ENCODE measurements at places on chromosomes 5 and 9.

GRCh38 chr9:37507566-37508134 lies 21.9 kb downstream of the POLR1E start:
- no peak for DNase-seq

DNA sequence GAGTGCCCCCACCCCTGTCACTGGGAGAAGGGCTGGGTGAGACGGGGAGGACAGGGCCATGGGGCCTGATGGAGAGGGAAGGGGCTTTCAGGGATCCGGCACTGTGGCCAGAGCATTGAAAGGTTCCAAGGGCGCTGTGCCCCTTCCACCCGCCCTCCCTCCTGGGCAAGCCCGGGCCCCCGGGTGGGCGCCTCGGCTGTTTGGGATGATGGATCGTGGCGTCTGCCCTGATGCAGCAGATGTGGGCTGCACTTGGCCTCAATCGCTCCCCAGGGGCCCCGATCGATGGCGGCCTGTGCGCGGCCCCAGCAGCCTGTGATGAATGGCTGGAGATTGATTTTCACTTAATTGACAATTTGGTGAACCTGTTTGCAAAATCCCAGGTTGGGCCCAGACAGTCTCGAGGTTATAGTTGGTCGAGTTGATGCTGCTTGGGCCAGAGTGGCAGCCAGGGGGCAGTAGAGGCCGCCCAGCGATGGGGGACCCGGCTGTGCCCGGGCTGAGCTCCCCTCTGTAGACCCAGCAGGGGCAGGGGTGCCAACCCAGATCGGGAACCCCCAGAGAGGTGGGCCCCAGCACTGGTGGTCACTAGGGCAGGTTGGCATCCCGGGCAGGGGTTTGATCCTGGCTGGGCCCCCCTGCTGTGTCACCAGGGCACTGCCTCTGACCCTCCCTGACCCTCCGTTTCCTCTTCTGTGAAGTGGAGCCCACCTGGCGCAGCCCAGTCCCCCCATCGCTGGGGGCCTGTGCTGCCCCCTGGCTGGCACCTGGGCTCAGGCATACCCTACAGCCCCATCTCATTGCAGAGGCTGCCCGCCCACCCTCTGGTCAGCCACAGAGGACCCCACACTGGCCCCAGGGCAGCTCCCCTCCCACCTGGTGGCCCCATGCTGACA lies 34.7 kb downstream of the LHX3 start:
- DNase-seq = no peak

GRCh38 chr5:175555168-175555785 lies 76.9 kb downstream of the SFXN1 start:
- no peak for DNase-seq

DNA sequence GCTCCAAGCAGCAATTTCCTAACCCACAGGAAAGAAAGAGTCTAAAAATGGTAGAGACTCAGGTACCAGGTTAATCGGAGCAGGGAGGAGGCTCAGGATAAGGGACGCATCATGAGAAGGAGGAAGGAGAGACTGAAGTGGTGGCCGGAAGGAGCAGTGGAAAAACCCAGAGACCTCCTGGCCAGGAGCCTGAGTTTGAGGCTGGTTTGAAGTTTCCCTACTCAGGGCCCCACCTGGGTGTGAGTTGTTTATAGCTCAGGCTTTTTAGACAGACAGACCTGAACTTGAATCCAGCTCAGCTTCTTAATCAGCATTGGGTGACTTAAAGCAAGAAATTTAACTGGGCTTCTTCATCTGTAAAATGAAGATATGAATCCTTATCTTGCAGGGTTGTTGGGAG lies 11.9 kb upstream of the AQP7 start:
- no peak for DNase-seq

- DNase-seq = no peak
These were observed 68.2 kb downstream of the LRSAM1 start for GRCh38 chr9:127519301-127520166.

GRCh38 chr5:55966284-55966683 lies 28.5 kb downstream of the IL6ST start:
- DNase-seq = no peak

- DNase-seq = no peak
These were observed 50.8 kb downstream of the GABBR2 start for GRCh38 chr9:98657897-98658296.

DNA sequence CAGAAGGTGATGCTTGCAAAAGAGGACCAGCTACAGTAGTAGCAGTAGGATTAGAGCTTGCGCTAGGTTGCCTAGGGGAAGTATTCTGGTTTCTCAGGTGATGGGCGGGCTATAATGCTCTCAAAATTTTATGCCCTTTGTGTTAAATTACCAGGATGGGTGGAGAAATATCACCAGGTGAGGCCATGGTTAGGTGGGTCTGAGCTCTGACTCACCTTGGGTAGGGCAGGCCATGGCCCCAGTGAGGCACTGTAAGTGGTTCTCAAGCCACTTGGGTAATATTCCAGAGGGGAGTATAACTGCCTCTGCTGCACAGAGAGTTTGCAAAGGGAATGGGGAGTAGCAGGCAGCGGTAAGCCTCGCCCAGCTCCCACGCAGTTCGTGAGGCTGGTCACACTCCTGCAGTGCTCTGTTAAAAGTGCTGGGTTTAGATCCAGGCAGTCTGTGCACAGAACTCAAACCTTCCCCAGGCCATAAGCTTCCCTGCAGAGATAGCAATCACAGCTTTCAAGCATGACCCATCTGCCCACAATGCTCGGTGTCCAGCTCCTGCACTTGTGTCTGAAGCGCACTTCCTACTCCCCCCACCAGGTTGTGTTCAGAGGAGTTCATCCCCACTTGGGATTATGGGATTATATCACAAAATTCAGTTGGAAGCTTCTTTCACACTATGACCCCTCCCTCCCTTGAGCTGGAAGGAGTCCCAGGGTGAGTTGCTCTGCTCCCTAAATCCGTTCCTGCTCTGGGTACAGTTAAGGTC lies 575.0 kb downstream of the CHSY3 start:
- DNase-seq = no peak

DNA sequence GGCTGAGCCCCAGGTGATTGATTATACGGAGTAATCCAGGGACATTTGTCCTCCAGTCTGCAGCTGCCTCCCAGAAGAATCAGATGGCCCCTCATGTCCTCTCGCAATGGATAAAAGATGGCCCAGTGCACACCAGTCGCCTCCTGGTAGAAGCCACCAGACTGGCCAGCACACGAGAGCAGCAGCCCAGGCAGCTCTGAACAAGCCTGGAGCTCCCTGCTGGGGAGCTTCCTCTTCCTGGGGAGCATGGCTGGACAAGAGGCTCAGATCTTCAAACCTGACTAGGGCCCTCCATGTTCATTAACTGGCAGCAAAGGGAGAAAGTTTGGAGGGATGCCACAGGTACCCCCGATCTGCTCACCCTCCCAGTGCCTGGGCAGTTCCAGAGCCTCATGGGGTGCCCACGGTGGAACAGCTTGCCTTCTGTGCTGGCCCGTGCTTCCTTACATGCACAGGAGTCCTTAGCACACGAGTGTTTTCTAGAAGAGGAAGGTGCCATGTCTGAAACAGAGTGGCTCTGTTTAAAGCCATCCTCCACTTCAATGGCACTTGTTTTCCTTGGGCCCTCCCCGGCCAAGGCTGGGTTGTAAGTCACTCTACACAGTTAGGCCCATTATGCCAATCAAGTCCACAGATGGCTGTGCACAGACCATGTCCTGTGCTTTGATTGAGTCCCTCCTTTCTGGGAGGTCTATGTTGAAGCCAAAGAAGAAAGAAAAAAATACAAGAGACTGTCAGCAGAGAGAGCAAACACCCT lies 75.6 kb downstream of the PRRT1B start:
- no peak for DNase-seq

- DNase-seq = no peak
These were observed 359.1 kb upstream of the ADAMTSL1 start for GRCh38 chr9:18114559-18115475.

DNA sequence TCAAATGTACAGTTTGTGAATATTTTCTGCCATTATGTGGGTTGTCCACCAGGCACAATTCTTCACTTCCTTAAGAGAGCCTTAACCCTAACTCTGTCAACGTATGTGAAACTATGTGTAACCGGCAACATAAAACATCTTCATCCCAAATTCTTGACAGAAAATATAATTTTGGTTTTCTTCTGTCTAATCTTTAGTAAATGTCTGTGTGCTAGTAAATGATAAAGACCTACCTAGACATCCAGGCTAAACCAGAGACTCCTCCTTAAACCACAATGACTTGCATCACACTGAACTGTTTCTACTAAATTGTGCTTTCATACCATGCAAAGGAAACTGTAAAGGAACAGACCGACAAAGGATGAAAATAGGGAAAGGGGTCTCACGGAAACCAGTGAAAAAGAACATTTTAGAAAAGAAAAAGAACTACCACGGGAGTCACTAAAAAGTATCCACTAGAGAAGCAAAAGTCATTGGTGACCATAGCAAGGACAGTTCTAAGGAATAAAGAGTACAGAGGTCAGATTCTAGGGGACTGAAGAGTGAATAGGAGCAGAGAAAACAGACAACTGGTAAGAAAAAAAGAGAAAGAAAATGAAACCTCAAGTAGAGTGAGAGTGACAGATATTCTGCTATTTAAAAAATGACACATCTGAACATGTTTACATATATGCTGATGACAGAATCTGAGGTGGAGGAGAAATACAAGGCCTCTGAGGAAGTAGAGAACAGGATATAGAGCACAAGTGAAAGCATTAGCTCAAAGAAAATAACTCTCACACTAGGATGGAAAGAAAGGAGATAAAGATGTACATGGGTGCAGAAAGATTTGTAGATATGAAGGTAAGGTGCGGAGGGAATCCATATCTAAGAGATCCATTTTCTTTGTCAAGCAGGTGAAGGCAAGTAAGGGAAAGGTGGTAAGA lies 49.4 kb downstream of the FNIP1 start:
- DNase-seq = no peak

DNA sequence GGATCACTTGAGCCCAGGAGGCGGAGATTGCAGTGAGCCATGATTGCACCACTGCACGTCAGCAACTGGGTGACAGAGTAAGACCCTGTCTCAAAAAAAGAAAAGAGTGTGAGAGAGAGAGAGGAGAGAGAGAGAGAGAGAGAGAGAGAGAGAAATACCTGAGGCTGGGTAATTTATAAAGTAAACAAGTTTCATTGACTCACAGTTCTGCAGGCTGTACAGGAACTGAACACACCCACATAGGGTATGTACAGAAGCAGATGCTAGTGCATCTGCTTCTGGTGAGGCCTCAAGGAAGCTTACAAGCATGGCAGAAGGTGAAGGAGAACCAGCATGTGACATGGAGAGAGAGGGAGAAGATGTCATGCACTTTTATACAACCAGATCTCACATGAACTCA lies 46.4 kb upstream of the CHD1 start:
- no peak for DNase-seq

DNA sequence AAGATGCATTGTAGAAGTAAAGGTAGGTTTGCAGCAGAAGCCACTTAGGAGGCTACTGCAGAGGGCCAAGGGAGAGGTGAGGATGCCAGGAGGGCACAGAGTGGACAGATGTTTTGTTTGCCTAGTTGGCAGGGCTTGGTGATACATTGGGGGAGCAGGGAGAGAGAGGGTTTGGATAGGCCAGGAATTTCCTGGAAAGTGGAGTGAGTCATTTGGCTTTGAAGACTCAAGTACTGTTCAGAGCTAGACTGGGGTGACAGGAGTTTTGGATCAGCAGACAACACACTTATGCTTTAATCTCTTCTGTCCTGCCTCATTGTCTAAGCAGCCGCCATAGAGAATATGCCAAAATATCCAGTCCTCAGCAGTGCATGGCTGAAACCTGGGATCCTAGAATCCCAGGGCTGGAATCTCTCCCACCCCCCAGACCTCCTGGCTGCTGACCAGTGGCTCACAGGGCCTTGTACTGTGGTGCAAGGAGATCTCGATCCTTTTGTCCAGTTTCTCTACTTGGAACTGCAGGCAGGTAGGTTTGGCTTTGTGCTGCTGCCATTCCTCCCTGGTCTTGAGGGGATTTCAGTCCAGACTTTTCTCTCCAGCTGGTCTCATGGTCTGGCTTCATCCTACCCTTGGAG lies 11.0 kb downstream of the TMEM268 start:
- no peak for DNase-seq

GRCh38 chr9:124133727-124134126 lies 122.2 kb downstream of the LHX2 start:
- no peak for DNase-seq

GRCh38 chr5:73440262-73440661 lies 8.3 kb downstream of the FOXD1 start:
- no peak for DNase-seq

DNA sequence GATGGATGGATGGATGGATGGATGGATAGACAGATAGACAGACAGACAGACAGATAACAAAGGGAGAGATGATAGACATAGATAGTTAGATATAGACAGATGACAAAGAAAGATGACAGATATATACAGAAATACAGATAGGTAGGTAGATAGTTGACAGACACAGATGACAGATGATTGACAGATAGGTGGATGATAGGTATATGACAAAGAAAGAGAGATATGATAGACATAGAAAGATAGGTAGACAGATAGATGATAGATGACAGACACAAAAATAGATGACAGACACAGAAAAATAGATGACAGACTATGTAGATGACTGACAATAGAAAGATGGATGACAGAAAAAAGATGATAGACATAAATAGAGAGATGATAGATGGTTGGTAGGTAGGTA lies 200.0 kb upstream of the TAS2R1 start:
- DNase-seq = no peak

DNA sequence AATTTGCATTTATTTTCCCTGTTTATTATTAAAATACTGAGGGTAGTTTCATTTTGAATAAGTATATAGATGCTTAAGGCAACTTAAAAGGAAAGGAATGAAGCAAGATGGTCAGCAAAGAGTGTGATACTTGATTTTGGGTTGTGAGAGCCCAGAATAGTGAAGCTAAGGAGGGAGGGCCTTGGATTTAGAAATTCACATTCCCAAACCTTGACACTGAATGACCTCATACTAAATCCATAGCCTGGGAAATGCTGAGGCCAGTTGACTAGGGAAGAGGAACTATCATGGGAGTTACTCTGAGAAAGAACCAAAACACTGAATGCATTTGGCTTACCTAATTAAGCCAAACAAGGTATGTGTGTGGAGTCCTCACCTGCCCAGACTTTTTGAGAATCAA lies 292.5 kb downstream of the SPATA31D1 start:
- no peak for DNase-seq

DNA sequence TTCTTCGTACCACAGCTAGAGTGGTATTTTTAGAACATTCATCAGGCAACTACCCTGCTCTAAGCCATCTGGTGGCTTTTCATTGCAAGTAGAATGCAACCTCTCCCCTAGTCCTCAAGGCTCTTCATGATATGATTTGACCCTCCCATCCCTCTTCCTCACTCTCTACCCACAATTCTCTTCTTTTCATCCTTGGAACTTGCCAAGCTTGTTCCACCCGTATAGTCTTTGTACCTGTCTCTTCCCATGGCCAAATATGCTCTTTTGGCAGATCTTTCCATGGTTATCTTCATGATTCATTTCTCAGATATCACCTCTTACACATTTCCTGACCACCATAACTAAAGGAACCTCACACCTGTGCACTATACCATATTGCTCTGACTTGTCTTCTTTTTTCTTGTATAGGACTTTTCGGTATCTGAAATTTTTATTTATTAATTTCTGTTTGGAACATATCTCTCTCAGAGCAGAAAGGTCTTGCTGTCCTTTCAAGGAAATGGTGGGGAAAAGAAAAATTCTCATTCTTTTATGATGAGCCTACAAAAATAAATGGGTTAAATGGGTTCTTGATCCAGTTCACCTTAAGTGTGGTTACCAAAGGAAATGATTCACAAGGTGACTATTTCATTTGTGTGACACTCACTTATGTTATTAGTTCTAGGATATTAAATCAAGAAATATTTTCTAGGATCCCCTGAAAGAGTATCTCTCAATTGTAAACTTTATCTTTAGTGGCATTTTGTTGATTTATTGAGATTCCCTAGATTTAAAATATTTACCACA lies 3.7 kb upstream of the CD274 start:
- no peak for DNase-seq

All from esophagus squamous epithelium (tissue), 5 donors.